Right lung (tissue), 10 donors: ENCODE measurements at places on chromosomes 2 and 18.

- no peak for DNase-seq
Observed at GRCh38 chr18:1805521-1805920, 765.8 kb downstream of the METTL4 start.

- no peak for DNase-seq
Observed at GRCh38 chr18:50286391-50287027, 983 bp downstream of the CXXC1 start.

DNA sequence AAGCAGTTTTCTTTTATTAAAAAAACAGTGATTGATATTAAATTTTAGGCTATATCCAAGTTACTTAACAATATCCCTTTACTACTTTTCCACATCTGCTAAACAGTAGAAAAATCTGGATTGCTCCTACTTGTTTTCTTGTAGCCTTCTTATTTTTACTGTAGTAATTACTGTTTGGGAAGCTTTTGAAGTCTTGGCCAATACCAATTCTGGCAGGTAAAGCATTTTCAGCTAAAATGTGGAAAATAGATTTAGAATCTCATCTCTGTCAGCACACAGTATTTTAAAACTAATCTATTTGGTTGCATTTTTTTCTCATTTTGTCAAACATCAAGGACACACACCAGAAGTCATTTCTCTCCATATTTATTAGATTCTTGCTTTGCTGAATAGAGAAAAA lies 1485.7 kb upstream of the PIK3C3 start:
- DNase-seq, result no peak

GRCh38 chr2:24538720-24539119 lies 47.7 kb downstream of the NCOA1 start:
- DNase-seq, result no peak

DNA sequence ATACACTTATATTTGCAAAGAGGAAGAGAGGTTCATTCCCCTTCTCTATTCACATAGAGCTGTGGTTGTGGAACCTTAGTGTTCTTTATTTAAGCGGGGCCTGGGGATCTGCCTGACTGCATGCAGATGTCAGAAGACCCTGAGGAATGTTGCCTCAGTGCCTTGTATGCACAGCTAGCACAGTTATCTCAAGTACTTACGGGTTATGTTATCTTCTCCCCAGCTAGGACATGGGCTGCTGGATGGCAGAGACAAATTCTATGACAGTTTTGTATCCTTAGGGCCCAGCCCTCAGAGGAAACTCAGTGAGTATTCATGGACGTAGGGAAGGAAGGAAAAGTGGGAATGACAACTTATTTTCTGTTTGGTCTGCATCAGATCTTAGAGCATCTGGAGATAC lies 37.7 kb upstream of the RTN4 start:
- no peak for DNase-seq

DNA sequence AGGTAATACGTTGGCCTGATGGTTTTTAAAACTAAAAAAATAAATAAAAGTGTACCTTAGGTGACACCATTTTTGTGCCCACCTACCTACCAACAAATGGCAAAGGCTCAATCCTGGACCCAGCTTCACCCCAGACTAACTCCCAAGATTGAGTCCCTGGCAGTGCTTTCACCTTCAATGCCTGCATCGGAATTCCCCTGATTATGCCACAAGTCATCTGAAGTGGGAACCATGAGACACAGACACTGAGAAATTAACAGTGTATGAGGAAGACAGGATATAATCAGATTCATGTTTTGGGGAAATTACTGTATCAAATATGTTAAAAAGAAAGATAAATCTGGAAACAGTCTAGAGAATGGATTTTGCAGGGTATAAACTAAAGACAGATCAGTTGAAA lies 41.6 kb downstream of the ZBTB14 start:
- DNase-seq, result no peak

DNA sequence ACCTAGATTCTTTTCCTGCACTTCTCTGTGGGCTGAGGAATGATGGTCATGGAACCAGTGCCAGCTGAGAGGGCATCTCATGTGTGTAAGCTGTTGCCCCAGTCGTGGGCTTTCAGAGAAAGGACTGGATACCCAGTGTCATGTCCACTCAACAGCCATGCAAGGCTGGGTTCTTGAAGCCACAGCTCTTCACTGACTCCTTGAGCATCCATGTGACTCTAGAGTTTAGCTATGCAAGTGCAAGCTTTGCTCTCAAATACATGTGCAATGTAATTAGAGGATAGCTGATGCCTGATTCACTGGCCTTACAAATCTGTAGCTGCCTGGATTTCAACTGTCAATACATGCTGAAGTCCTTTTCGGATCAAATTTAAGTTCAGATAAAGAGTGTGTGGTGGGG lies 46.8 kb upstream of the EML6 start:
- DNase-seq, result no peak

DNA sequence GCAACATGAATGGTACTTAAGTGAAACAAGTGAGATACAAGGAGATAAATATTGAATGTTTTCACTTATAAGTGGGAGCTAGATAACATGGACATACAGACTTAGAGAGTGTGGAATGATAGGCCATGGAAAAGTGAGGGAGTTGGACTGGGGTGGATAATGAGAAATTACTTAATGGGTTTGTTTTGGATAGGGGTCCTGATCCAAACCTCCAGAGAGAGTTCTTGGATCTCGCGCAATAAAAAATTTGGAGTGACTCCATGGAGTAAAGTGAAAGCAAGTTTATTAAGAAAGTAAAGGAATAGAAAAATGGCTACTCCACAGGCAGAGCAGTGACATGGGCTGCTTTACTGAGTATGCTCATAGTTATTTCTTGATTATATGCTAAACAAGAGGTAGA lies 508.9 kb downstream of the CNTNAP5 start:
- no peak for DNase-seq

DNA sequence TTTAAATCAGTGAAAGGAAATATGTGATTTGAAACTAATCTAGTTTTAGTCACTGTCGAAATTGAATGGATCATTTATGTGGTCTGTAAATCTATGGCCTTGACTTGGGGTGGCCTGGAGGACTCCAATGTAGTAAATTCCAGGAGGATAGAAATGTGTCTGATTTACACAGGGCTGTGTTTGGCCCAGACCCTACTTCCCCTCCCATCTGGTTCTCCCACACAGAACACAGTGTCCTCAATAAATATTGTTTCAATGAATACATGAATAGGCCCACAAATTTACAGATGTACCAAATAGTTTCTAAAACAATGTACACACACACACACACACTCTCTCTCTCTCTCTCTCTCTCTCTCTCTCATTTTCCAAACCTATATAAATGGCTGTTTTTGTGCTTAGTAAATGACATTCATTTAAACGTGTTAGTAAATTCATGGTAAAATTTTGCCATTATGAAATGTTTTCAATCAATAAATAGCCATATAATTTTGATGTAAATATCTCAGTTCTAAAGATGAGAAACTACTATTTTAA lies 1.9 kb downstream of the CCDC68 start:
- no peak for DNase-seq

- no peak for DNase-seq
Observed at GRCh38 chr2:208579678-208580077, 173.1 kb downstream of the PTH2R start.

DNA sequence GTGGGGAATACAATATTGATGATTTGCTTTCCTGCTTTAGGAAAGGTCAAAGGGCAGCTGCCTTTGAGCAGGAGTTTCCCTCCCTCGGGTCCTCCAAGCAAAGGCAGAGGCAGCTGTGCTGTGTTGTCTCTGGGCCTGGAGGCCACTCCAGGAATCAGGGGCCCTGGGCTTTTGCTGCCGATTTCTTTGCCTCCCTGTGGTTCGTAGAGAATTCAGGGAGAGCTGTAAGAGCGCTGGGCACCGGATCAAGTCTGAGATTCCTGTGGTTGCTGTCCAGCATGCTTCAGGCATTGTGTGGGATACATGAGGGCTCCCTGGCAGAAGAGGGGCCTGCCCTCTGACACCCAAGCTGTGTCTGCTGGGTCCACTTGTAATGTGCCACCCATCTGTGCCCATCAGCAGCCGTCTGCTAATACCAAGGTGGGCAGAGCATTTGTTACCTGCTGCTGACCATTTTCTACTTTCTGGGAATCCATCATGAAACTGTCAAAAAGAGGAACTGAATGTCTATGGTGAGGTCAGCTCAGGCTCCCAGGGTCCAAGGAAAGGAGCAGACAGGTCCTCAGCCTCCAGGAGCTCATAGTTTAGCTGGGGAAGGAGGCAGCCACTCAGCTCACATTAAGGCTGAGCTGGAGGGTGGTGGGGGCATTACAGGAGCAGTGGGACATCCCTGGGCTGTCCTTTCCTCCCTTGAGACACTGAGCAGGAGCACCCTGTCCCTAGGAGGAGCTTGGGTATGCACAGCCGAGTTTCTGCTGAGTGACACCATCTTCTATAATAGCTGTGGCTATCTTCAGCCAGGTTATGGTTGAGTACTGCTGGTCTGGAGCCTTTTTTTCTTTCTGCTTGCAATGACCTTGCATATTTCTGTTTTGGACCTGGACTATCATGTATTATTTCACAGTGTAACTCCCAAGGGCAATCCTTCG lies 68.5 kb downstream of the CTIF start:
- DNase-seq, result peak; percentile 40

DNA sequence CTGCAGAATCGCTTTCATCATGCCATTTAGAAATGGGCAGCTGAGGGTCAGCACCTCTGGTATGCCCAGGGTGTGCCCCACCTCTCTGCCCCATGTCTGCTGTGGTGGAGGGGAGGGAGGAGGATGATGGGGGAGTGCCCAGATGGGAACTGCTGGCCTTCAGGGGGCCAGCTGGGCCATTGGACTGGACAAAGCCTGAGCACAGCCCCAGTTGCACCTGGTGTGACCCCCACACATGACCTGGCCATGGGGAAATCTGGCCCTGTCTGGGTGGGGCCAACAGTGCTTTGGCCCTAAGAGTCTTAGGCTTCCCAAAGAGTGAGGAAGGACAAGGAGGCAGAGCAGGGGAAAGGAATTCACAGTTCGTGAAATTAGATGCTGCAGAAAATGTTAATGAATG lies 44.1 kb downstream of the CTIF start:
- DNase-seq, result no peak

- DNase-seq, result no peak
Observed at GRCh38 chr2:109257653-109258052, 128.6 kb downstream of the SH3RF3 start.

- no peak for DNase-seq
Observed at GRCh38 chr2:158519481-158519880, 62.7 kb downstream of the PKP4 start.

DNA sequence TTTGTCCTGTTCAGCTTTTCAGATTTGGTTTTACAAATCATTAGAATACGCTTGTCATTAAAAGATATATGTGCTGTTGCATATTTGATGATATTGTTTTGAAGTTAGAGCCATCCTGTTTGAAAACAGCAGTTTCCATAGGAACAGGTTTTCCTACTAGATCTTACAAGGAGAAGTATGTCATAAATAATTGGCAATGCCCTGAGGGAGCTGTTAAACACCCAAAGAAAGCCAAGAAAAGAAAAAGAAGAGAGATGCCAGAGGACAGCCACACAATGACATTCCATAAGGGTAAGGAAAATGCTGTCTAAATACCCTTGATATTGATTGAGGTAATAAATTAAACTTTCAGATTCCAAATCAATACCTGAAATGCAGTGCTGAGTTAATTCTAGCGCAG lies 392.2 kb upstream of the CRIM1 start:
- no peak for DNase-seq

- DNase-seq, result no peak
Observed at GRCh38 chr18:66005831-66006588, 255.2 kb downstream of the CDH7 start.

DNA sequence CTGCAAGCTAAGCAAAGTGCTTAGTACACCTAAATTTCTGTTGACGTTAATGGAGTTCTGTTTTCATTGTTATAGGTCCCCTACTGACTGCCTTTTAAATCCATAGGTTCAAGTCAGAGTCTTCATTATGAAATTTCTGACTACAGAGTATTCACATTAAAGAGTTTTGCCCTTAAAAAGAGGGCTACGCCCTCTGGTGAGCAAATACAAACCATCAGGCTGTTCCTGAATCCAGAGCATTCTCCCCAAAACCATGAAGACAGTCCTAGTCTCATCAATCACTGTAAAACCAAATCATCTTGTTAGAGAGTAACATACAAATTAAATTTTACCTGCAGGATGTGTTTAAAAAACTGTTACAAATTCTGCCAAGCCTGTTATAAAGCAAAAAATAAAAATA lies 1091.7 kb downstream of the TDRD15 start:
- no peak for DNase-seq

DNA sequence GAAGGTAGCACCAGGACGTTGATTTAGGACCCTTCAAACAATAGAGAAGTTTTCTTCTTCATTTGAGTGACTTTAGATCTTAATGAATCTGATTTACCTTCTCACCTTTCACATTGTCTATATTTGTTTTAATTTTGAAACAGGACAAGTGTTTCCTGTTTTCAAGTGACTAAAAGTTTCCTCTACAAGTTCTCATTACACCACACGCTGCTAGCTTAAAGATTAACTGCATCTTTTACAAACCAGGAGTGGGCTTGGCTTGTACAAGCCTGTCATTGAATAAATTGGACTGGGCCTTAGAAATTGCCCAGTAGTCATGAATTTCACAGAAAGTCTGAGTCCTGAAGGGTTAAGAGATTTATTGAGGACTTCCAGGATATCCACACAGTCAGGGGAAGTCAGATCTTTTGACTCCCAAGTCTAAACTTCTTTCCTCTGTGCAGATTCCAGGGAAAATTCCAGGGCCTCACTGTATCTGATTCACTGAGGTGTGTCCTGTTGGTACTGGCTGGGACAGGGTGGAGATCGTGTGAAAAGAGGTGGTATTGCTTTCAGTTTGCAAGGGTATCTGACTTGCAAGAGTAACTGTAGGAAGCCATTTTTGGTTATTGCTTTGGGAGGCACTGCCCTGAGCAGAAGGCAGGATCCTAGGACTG lies 3.4 kb downstream of the SGPP2 start:
- no peak for DNase-seq
